ENCODE measurements at places on chromosomes 2 and 18.

- DNase-seq: no peak
Observed at GRCh38 chr2:196459539-196459938, 180.0 kb upstream of the CCDC150 start.

DNA sequence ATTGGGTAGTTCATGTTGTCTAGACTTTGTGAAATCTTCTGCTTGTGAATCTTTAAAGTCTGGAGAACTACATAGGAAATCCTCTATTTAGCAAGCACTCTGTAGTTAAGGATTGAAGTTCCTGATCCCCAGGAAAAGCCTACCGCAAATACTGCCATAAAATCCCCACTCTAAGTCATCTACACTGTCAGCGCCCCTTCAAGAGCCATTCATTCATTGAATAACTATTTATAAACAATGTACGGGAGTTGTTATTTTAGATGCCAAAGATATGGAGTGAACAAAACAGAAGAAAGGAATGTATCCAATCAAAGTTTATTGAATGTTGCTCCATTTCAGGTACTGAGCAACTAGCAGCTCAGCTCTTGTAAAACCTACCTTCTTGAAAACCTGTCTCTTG lies 36.5 kb upstream of the SLC39A10 start:
- DNase-seq: no peak

DNA sequence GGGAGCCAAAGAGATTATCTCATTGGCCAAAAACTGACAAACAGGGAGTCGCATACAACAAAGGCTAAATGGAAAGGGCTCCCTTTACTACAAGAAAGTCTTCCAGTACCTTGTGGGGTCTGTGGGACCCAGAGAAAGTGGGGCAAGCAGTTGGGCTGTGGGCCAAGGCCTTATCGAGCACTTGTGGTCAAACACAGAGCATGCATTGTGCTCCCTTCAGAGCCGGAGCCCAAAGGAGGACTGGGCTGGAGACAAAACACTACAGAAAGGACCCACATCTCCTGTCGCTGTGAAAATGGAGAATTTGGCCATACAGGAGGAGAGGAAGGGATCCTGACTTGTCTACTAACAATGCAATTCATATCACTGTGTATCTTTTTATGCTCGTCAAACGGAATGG lies 37.1 kb upstream of the SLC1A4 start:
- no peak for DNase-seq

- no peak for DNase-seq
Observed at GRCh38 chr18:23134780-23135549, at the start of gene CABLES1. Gene CABLES1 (plus strand): TSS chr18:23135485. CDS start chr18:23135763, 278 bp downstream.

- no peak for DNase-seq
Observed at GRCh38 chr2:211744379-211744778, 794.2 kb downstream of the ERBB4 start.

- DNase-seq: no peak
Observed at GRCh38 chr2:152715112-152715511, 2.1 kb downstream of the PRPF40A start.

DNA sequence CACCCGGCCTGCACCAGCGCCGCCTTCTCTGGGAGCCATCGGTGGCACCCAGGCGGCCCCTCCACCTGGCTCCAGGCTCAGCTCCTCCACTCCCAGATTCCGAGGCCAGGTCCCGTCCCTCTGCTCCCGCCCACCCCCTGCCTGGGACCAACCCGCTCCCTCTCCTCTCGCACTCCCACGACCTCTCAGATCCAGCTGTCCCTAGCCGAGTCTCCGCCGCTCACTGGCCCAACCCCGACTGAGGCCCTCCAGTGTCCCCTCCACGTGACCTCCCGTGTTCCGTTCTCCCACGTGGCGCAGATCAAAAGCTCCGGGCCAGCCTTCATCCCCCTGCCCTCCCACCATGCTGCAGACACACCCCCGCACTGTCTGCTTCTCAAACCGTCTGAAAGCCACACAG lies 14.4 kb upstream of the SALL3 start:
- no peak for DNase-seq

- DNase-seq: no peak
Observed at GRCh38 chr2:65652066-65652465, 219.7 kb upstream of the SPRED2 start.
